ENCODE measurements at places on chromosomes 1 and 21. TPM values are rescaled to one million over a fixed set of nuclear protein-coding genes. Genes with fewer than 3 reads are reported as not detected.

ATP1A4 gene
- total RNA-seq: not detected

BTBD8 gene
- total RNA-seq: 6.7 TPM

RPL11 gene
- 1,055 TPM for total RNA-seq

CHIA gene
- not detected for total RNA-seq

AMY2A gene
- not detected for total RNA-seq

NPHS2 gene
- total RNA-seq: not detected

VHLL gene
- not detected for total RNA-seq

PLA2G2F gene
- total RNA-seq: not detected

NTMT2 gene
- not detected for total RNA-seq

CYP4Z1 gene
- total RNA-seq: not detected

ODF2L gene
- 25.1 TPM for total RNA-seq

PLA2G5 gene
- 6.9 TPM for total RNA-seq
